ENCODE measurements at places on chromosomes 7 and 10.

- DNase-seq, result no peak
These were observed 8.5 kb downstream of the PWWP2B start for GRCh38 chr10:132405463-132405991.

DNA sequence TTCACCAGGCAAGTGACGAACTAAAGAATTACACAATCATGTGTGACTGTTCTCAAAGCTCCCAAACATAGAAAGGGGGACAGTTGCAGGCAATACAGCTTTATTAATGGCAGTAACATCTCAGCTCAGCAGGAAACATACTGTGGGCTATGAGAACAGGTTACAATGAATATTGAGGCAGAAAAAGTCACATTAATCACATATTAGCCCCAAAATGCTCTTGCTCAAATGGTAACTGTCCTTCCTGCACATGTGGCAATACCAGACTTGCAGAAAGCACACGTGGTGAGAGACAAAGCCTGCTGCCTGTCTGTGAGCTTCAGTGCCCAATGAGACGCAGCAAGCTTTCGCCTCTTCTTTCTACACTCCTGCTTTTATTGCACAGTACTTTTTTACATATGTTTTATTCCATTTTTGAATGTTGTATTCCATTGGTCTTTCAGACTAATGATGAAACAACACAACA lies 104.9 kb upstream of the ACBD5 start:
- no peak for DNase-seq

DNA sequence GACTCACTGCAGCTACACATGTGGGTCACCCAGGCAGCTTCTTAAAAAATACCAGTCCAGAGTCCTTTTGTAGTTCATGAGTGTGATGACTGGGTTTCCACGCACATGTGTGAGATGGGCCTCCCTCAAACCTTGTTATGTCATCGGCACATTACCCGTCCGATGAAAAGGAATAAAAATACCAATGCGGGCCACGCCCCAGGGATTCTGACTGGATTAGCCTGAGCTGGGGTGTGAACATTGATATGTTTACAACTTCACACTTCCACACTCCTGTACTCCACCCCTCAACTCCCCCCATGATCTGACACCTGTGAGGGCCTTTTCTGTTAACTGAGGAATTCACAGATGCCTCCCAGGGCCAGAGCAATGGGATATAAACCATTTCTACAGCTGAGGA lies 6.2 kb downstream of the SLC29A3 start:
- no peak for DNase-seq

DNA sequence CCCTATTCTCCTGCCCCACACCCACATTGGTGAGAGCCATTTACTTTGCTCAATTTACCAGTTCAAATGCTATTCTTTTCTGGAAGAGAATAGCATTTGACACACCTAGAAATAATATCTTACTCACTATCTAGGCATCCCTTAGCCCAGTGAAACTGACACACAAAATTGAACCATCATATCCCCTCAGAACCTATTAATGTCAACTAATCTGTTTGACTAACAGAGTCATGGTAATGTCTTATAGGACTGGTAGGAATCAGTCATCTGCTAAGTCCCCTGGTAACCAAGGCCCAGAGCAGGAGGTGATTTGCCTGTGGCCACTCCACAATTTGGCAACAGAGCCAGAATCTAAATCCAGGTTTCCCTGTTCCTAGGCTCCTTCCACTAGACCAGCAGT lies 63.3 kb downstream of the PPP1R3C start:
- no peak for DNase-seq

- no peak for DNase-seq
These were observed 6.9 kb downstream of the TMEM60 start for GRCh38 chr7:77791336-77791735.

DNA sequence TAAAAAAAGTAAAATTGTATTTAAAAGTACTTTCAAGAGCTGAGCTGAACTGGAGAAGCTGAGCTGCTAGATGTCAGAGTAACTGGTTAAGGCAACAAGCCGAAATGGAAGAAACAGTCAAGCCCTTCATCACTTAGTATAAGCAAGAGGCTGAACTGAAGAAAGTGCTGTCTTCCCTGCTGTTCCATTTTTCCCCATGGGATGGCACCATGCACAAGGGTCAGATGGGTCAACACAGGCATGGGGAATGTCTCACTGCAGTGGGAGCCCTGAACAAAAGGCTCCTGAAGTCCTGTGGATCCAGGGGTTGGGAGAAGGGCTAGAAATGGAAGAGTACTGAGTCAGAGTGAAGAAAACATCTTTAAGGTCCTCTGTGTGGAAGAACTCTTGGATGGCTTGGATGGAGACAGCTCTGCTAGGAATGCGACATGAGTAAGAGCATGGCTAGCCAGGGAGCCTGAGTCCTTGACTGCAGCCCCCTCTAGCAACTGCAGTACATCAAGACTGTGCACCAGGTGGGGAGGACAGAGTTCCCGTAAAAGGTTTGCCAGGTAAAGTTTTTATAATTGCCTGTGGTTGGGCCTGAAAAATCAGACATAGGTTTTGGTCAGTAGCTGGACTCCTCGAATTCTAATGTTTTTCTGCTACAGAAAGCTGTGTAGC lies 348.3 kb downstream of the GPR158 start:
- no peak for DNase-seq

DNA sequence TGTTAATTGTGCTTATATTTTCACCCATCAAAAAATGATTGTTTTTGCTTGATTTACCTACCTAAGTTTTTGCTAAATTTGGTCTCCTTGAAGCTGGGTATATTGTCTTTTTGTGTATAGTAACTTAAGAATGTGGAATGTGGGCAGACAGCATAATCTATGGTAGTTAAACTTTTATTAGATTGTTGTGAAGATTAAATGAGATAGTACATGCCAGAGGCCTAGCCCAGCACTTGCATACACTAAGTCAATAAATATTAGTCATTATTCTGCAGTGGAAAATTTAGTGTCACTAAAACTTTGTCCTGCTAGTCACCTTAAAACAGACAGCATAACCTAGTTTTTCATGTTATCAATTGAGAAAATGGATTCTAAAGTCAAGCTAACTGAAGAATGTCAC lies 19.3 kb upstream of the RPA3 start:
- no peak for DNase-seq

DNA sequence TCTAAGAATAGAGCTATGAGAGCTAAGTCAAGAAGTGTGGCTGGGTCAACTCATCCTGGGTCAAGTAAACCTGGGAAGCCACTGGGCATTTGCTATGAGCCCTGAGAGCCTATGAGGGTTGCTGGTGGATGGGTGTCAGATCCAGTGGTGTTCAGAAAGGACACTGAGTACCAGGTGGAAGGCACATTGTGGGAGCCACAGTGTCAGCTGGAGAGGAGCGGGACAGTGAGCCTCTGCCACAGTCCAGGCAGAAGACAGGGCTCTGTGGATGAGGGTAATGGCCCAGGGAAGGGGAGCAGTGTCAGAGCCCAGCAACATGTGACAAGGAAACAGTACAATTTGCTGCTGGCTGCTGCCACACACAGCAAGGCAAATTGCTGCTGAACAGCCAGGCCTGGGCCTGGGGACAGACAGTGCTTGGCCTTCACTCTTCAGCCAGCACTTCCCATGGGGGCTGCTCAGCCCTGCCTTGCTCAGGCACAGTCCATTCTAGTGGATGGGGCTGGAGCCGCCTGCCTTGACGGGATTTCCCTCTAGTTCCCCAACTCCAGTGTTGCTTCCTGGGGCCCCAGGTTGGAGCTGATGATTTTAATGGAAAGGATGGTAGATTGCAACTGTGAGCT lies 90.9 kb upstream of the CHST15 start:
- DNase-seq, result no peak

- DNase-seq, result no peak
These were observed 69.6 kb upstream of the MKX start for GRCh38 chr10:27815261-27815660.

DNA sequence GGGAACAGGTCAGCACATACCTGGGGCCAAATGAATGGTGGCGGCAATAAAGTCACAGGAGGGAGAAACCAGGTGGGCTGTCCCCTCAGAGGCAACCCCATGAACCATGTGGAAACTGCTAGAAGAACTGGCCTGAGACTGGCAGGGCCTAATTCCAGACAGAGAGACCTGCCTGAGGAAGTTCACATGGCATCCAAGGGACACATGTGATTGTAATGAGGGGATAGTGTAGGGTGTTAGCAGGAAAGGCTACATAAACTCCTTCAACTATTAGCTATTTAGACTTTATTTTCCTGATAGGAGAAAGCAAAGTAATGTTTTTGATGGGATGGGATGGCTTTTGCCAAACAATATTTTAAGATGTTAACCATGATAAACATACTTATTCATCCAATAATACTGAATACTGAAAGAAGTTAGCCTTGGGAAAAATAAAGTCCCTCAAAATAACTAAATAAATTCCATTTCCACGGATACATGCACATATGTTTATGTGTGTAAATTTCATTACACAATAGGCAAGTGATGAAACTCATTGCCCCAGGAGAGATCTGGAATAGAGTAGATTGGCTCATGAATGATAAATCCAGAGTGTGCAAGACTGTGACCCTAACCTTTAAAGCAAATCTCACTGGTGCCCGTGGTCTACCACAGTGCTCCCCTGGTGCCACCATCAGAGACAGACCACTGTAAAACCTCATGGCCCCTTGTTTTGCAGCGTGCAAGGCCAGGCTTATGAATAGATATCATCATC lies 137.0 kb downstream of the NRF1 start:
- no peak for DNase-seq

GRCh38 chr10:19620811-19621210 lies 195.4 kb upstream of the PLXDC2 start:
- no peak for DNase-seq

DNA sequence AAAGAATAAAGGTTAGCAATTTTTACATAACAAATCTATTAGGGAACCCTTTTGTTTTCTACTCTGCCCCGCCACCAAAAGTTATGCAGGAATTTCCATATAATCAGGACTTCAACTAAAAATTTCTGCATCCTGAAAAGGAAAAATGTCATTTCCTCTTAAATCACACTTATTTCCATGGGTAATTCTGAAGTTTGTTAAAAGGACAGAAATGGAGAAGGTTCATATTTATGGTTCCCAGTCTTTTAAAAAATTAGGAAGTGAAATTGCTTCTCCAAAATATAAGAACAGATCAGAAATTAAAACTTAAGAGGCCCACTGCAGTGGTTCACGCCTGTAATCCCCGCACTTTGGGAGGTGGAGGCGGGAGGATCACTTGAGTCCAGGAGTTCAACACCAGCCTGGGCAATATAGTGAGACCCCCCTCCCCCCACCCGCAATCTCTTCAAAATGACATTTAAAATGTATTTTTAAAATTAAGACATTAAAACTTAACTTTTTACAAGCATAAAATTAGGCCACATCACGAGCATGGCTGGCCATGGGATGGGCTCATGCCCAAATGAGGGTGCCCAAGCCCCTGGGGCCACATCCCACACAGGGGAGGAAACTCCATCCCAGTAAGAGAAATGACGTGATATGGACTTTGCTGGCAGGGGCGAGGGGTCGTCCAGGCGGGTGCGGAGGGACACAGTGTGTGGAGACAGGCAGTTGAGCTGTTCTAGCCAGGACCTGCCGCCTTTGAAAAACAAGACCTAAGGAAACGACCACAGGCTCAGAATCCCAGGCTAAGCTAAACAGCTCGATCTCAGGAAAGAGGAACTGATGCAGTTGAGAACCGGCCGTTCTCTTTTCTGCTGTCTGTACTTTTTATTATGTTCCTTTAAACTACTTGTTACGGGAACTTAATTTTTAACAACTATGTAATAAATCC lies 51.3 kb upstream of the NFE2L3 start:
- no peak for DNase-seq

GRCh38 chr10:113621799-113622198 lies 42.0 kb downstream of the NRAP start:
- DNase-seq, result no peak

GRCh38 chr10:78267598-78267997 lies 233.9 kb downstream of the RPS24 start:
- no peak for DNase-seq

- no peak for DNase-seq
These were observed 53.7 kb upstream of the TMEM248 start for GRCh38 chr7:66867198-66867790.

- no peak for DNase-seq
These were observed at the start of gene PAOX for GRCh38 chr10:133379152-133379800. Gene PAOX (plus strand): TSS chr10:133379262. CDS start chr10:133379317, 55 bp downstream.

GRCh38 chr7:17943006-17943405 lies 2.7 kb upstream of the SNX13 start:
- DNase-seq, result no peak

- DNase-seq, result no peak
These were observed 70.2 kb upstream of the PODXL start for GRCh38 chr7:131626643-131627042.

- no peak for DNase-seq
These were observed 223.2 kb downstream of the FANK1 start for GRCh38 chr10:126119599-126119998.

DNA sequence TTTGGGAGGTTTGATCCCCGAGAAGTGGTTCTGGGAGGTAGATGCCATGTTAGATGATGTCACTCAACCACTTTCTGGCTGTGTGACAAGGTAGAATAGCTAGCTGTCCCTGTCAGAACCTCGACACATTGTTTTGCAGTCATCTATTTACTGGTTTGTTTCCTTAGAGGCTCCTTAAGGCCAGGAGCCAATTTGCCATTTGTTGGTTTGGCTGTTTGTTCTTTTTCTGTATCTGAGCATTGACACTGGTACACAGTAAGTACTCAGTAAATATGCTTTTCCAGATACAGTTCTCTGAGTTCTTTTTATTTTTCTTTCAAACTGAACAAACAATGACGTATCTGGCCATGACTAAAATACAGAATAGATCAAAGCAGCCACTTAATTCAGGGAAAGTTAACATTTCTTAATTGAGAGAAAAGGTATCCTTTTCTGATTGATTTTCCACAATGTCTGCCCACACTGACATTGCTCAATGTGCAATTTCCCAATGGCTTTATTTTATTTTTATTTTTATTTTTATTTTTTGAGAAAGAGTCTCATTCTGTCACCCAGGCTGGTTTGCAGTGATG lies 121.6 kb downstream of the SPAG6 start:
- no peak for DNase-seq

DNA sequence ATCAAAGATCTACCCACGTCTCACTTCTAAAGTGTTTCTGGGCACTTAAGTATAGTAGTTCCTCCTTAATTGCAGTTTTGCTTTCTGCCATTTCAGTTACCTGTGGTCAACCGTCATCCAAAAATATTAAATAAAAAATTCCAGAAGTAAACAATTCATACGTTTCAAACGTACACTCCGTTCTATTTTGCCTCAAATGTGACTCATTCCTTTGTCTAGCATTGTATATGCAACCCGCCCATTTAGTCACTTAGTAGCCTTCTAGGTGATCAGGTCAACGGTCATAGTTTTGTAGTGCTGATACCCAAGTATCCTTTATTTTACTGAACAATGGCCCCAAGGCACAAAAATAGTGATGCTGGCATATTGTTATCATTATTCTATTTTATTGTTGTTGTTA lies 33.8 kb downstream of the HGF start:
- no peak for DNase-seq

- no peak for DNase-seq
These were observed 83.8 kb downstream of the ABCA13 start for GRCh38 chr7:48255046-48255445.

GRCh38 chr10:1256432-1256725 lies 200.2 kb downstream of the WDR37 start:
- DNase-seq, result no peak

GRCh38 chr7:88226886-88227516 lies 7.2 kb upstream of the SRI start:
- DNase-seq, result no peak

Measured in stimulated activated CD4-positive, alpha-beta T cell treated with anti-CD3 and anti-CD28 coated beads, Interleukin-1b, Interleukin-23, amount 100 ng/mL, for 1 hour (primary cell).